ENCODE measurements at places on chromosomes 7 and 10. TPM values are rescaled to one million over a fixed set of nuclear protein-coding genes. Genes with fewer than 3 reads are reported as not detected.

Gene TMEM213
- not detected for total RNA-seq

Gene CRPPA
- 2.8 TPM for total RNA-seq

Gene ADAP1
- total RNA-seq: 5.0 TPM

DNA sequence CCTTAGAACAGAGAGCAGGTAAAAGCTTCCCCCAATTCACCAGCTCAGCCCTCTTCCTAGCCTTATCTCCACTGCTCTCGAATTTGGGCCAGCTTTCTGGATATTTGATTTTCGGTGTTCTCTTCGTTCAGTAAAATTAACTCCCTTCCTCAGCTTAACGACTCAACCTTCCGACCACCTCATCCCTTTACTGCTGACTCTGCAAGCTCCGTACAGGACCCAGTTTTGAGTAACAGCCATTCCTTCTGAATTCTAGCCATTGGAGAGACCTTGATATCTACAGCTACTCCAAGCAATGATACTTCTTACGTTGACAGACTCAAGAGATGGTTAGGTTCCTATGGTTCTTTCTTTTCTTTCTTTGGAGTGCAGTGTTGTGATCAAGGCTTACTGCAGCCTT is 65.8 kb downstream of the ATE1 start:
- no peak for DNase-seq

DNA sequence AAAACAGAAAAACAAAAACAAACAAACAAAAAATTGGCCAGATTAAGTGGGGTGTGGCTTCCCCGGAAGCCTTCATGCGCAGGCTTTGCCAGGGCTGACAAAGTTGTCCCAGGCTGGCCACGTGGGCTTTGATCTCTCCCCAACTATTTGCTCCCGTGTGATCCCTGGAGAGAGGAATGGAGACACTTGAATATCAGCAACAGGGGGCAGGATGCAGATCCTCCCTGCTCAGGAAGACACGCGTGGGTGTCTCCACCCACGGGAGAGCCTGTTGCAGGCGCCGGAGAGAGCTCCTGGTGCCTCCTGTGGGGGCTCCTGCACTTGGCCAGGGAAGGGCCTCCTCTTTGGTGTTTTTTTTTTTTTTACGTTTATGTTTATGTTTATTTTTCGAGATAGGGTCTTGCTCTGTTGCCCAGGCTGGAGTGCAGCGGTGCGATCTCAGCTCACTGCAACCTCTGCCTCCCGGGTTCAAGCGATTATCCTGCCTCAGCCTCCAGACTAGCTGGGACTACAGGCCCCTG is 19.0 kb downstream of the TRIM56 start:
- DNase-seq: no peak
